Left renal cortex interstitium (tissue), 4 donors: ENCODE measurements at places on chromosomes 4 and X.

DNA sequence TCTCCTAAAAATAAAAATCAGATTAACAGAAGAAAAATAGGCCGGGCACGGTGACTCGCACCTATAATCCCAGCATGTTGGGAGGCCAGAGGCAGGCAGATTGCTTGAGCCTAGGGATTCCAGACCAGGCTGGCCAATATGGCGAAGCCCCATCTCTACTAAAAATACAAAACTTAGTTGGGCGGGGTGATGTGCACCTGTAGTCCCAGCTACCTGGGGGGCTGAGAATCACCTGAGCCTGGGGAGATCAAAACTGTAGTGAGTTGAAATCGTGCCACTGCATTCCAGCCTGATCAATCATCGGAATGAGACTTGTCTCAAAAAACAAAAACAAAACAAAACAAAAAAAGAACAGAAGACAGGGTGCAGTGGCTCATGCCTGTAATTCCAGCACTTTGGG is 32.8 kb upstream of the NOCT start:
- DNase-seq = no peak

DNA sequence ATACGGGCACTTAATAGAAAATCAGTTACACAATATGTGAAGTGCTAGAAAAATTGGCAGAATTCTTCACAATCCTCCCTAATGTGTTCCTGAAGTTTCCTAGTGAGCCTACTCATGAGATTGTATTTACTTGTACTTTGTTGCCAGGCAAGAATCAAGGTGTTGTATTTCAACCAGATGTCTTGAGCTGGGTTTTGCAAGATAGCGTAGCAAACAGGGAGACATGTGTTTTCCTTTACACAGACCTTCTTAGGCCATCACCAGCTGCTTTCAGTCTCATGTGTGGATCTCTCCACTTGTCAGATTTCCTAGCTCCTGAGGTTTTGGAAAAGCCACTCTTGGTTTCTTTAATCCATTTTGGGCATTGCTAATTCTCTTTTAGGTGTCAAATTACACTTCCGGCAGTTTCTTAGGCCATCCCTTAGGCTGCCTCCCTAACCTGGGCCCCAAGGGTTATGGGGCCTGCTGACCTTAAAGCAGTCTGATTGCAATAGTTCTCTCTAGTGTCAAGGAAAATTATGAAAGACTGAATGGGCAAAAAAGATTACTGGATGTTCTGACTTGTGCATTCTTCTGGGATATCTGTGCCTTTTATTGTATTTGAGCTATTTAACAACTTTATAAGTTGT is 12.2 kb upstream of the EDA start:
- DNase-seq = no peak

DNA sequence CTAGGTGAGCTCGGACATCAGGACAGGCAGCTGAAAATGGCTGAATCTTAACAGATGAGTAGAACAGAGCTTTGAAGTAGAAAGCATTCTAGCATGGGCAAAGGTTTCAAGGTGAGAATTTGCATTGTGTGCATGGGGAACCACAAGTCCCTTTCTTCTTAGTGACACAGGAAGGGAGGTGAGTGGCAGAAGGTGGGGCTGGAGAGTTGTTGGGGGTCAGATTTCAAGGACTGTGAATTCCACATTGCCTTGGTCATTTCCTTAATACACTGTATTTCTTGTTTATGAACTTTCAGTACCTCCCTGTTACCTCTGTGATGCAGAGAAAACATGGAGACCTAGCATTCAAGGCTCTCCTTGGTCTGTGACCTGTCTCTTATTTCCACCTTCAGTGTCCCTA is 4.1 kb downstream of the APEX2 start:
- DNase-seq = no peak

DNA sequence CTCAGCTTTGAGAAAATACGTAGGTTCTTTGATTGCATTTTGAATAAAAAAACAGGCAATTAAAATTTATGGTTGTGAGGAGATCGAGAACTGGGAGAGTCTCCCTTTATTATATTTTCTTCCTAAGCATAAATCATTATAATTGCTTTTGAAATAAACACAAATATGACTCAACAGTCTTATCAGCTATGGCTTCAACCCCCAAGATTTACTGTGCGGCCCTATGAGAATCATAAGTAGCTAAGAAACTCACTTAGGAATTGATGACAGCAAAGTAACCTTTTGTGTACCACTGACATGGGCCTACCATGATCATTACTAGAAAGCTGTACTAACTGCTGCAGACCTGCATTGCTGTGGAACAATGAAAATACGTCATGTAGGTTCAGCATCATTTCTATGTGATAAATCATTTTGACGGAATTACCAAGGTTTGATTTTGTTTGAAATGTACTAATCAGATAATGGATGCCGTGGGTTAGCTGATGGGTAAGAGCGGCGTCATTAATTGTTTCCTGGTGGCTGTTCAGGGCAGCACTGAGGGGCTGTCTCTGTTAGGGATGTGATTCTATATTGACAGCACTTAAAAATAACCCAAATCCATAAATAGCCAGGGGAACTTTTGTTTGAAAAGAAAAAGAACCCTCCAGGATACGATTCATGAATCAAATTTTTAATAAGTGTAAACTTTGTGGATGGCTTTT is 51.5 kb upstream of the GPRIN3 start:
- no peak for DNase-seq
